Right atrium auricular region (tissue), 2 donors: ENCODE measurements at places on chromosomes 5 and 9. TPM values are rescaled to one million over a fixed set of nuclear protein-coding genes. Genes with fewer than 3 reads are reported as not detected.

AK8 gene
- total RNA-seq = not detected

PCDHGC4 gene
- total RNA-seq = 1.5 TPM

IFNA7 gene
- not detected for total RNA-seq

ADAMTS6 gene
- 2.2 TPM for total RNA-seq

DNA sequence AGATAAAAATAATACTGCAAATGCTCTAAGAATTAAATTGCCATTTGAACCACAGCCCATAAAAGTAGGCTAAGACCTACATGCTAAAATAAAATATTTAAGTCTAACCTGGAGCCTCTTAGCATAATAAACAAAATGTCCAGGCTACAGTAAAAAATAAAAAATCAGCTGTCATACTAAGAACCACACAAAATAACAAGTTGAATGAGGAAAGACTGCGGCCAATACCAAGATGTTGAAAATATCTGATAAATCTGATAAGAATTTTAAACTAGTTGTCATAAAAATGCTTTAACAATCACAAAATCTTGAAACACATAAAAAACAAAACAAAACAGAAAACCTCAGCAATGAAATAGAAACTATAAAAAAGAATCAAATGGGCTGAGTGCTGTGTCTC, 336.9 kb upstream of the MSX2 start:
- DNase-seq = no peak
- H3K4me1 ChIP-seq = no peaks in the 10 kb centered on the region
- no peak overlapping the region for H3K4me3 ChIP-seq
- no peaks in the 10 kb centered on the region for H3K27me3 ChIP-seq

- H3K4me3 ChIP-seq = no peak overlapping the region
- H3K27me3 ChIP-seq = no peaks in the 10 kb centered on the region
- H3K4me1 ChIP-seq = peaks cover 10% of the 10 kb centered on the region
- DNase-seq = peak; percentile 56
- no peak overlapping the region for H3K27ac ChIP-seq
Observed at GRCh38 chr9:89225991-89226471, 47.4 kb upstream of the SHC3 start.

DNA sequence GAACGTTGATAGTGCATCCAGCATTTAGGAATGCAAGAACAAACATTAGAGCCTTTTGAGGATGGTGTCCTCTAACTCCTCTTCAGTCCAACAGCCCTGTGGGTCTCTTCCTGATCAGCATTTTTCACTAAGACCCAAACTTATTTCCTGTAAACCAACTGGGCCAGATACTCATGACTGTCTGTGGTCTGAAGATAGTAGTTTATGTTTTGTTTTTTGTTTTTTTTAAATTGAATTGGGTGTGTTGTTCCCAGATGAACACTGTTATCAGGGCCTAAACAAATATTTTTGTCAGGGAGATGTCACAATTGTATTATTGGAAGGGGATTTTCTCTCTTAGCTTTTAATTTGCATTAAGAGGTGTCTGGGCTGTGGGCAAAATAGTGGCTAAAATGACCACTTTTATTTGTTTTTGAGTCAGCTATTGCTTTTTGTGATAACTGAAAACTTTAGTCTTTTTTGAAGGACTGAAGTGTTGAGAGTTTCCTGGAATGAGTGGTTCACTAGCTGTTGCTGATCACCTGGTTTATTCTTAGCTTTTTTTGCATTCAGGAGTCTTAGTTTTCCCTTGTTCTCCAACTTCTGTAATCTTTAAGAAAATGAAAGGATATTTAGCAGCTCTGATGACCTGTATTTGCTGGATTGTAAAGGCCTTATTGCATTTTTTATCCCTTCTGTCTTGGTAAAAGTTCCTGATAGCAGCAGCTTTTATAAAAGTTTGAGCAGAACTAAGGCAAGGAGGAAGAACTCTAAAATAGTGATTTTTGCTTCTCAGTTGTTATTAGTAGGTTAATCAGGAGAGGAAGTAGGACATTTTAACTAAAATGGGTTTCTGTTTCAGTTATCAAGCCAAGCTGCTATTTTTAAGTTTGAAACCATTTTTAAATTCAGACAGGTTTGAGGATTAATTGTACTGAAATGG, 5.5 kb downstream of the MAN2A1 start:
- no peak overlapping the region for H3K4me3 ChIP-seq
- no peaks in the 10 kb centered on the region for H3K36me3 ChIP-seq
- peak overlapping the region; percentile 20 for H3K27ac ChIP-seq
- DNase-seq = no peak
- H3K27me3 ChIP-seq = no peaks in the 10 kb centered on the region

- H3K4me3 ChIP-seq = no peak overlapping the region
- H3K27ac ChIP-seq = no peak overlapping the region
- no peaks in the 10 kb centered on the region for H3K27me3 ChIP-seq
- H3K36me3 ChIP-seq = no peaks in the 10 kb centered on the region
- DNase-seq = no peak
- no peaks in the 10 kb centered on the region for H3K4me1 ChIP-seq
Observed at GRCh38 chr5:75824323-75824722, 107.1 kb upstream of the POC5 start.

DNA sequence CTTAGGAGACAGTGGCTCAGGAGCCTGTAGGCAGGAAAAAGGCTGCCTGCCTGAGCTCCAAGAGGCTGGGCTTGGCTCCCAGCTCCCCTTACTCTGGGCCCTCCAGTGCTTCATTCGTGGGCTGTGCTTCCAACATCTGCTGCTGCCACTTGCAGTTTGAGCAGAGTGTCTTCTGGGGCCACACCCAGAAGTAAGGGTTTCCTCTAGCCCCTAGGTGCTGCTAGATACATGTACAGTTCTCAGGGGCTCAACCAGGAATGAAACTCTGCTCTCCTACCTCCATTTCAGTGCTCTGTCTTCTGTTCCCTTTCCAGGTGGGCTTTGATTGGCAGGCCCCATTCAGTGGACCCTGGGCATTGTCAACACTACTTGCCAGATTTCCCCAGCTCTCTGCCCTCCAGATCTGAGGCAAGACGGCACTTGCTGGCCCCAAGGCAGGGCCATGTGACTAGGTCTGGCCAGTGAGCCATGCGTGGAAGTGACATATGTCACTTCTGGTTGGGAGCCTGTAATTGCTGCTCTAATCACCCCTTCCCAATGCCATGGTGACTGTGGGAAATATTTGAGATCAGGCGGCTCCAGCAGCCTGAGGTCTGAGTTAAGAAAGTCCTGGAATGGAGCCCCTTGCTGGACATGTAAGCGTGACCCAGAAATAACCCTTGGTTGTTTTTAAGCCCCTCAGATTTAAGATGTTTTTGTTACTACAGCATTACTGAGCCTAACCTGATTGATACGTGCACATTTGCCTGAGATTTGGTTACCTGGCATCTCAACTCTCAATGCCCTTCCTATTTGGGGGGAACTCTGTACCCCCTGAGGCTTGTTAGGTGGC, 9.4 kb upstream of the BOD1 start:
- H3K27ac ChIP-seq = no peak overlapping the region
- peaks cover 12% of the 10 kb centered on the region for H3K4me1 ChIP-seq
- no peak for DNase-seq
- no peak overlapping the region for H3K4me3 ChIP-seq
- no peaks in the 10 kb centered on the region for H3K36me3 ChIP-seq

- no peaks in the 10 kb centered on the region for H3K36me3 ChIP-seq
- no peak overlapping the region for H3K4me3 ChIP-seq
- no peak overlapping the region for H3K27ac ChIP-seq
- H3K27me3 ChIP-seq = peaks cover 3% of the 10 kb centered on the region
- no peak for DNase-seq
- no peaks in the 10 kb centered on the region for H3K4me1 ChIP-seq
Observed at GRCh38 chr5:169997798-169998197, 17.5 kb upstream of the INSYN2B start.

DNA sequence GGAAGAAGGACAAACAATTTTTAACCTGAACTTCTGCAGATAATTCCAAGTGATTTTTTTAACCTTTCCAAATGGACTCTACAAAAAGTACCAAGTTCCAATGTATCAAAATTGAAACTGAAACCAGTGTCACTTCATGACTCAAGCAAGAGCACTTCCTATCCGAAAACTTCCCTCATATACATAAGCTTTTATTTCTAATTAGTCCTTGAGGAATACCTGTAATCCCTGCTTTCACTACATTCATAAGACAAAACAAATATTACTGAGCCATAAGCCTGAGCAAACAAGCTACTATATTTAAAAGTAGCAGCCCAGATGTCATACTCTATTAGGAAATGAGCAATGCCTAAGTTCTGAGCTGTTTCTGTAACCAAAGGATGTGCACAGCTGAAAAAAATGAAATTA, 224.4 kb downstream of the EBF1 start:
- H3K36me3 ChIP-seq = no peaks in the 10 kb centered on the region
- no peak for DNase-seq
- peak overlapping the region; percentile 51 for H3K27ac ChIP-seq
- peak overlapping the region; percentile 11 for H3K4me3 ChIP-seq
- H3K27me3 ChIP-seq = no peaks in the 10 kb centered on the region
- H3K4me1 ChIP-seq = no peaks in the 10 kb centered on the region
